ENCODE measurements at places on chromosomes 13 and 19.

GRCh38 chr13:94479616-94480015 lies at the start of gene DCT:
Gene DCT (minus strand): TSS chr13:94479682. CDS start chr13:94479255, 427 bp downstream.
- DNase-seq, result no peak

DNA sequence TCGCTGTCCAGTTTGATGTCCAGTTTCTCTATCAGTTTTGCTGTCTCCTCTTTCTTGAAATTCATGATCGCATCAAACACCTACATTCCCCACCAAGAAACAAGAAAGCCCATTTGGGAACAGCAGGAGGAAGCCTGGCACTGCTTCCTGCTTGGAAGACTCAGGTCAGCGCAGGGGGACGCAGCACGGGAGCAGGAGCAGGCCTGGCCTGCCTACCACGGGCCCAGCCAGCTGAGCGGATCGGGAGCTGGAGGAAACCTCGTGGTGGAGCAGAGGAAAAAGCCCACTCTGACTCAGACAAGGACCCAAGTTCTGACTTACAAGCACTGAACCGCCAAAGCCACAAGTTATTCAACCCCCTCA lies 3.9 kb downstream of the EEF2 start:
- no peak for DNase-seq

- no peak for DNase-seq
These were observed 76.7 kb downstream of the CACNA1A start for GRCh38 chr19:13429563-13429962.

DNA sequence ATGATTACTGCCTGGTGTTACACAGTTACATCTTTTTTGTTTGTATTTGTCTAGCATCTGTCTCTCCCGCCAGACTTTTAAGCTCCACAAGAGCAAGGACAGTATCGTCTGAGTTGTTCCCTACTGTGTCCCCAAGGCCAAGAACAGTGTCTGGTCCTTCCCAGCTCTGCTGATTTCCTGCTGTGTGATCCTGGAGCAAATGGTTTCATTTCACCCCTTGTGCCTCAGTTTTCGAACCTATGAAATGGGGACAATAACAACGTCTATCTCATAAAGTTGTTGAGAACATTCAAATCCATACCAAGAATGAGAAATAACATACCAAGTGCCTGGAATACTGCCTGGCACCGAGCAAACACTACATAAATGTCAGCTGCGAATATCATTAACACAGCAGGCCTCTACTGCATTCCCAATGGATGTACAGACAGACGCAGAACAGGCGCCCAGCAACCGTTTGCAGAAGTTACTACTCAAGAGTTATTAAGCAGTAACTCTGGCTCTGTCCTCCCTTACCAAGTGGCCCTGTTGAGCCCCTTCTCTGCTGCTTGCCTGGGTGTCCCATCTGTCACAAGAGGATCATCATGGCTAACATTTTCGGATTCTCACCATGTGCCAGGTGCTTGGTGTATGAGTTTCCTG lies 11.4 kb downstream of the XRCC1 start:
- no peak for DNase-seq

- peak; percentile 43 for DNase-seq
These were observed 63.8 kb downstream of the KCNRG start for GRCh38 chr13:50078895-50079654.

GRCh38 chr13:27408074-27408473 lies 16.3 kb upstream of the GTF3A start:
- DNase-seq, result no peak

DNA sequence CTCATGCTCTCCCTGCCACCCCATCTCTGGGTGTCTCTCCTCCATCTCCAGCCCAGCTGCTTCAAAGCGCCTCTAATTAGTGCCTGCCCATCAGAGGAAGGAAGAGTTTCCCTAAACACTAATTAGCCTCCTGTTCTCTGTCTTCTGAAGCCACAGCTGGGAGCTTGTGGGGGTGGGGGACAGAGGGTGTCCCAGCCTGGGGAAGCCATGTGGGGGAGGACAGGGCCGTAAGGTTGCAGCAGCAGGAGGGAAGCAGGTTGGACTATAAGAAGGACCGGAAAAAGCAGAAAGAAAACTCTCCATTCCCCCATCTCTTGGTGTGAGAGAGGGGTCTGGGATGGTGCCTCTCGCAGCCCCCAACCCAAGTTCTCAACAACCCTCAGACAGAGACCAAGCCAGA lies 26.2 kb downstream of the SLC8A2 start:
- no peak for DNase-seq

GRCh38 chr13:33228648-33229445 lies 56.7 kb downstream of the STARD13 start:
- peak; percentile 85 for DNase-seq

- peak; percentile 23 for DNase-seq
These were observed 65.6 kb upstream of the HTR2A start for GRCh38 chr13:46962281-46962941.

DNA sequence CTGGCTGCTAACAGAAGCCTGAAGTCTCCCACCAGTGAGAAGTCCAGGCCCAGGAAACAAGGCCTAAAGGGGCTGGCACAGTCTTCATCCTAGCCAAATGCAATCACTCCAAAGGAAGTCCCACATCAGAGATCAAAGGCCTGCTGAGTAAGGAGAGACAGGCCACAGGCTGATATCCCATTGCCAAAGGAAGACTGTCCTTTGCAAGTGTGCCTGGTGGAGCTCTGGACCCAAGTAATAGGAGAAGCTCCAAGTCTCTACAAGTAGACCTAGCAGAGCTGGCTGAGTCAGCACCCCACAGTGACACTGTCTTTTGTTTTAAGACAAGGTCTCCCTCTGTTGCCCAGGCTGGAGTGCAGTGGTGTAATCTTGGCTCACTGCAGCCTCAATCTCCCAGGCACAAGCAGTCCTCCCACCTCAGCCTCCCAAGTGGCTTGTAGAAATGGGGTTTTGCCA lies 4.5 kb downstream of the DBP start:
- DNase-seq, result no peak

GRCh38 chr19:39696387-39696786 lies 7.9 kb upstream of the LGALS14 start:
- DNase-seq, result no peak

GRCh38 chr13:87884884-87885283 lies 213.7 kb downstream of the SLITRK5 start:
- DNase-seq, result peak; percentile 52

DNA sequence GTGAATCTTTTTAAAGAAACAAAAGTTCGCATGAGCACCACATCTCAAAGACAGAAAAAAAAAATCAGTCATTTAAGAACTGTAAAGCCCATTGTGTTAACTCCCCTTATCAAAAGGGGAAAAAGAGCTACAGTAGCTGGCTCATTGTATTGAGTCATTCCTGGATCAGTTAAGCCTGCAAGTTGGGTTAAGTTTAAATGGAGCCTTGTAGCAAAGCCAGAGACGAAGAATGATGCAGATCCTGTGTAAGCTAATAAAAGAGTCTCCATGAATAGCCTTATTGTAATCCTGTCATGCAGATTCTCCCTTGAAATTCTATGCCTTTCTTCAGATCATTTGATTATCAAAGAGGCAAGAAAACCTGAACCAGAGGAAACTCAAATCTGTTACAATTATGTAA lies 83.8 kb downstream of the CRYL1 start:
- peak; percentile 70 for DNase-seq

Data from astrocyte of the spinal cord (primary cell).